ENCODE measurements at places on chromosomes 11 and 22. TPM values are rescaled to one million over a fixed set of nuclear protein-coding genes. Genes with fewer than 3 reads are reported as not detected.
A peak's percentile ranks its signal among the peaks of the same experiment; 100 is the strongest.

- no peak for DNase-seq
Measured at GRCh38 chr11:118200901-118201680, 23.7 kb downstream of the JAML start.

- DNase-seq: peak; percentile 94
Measured at GRCh38 chr22:30196141-30196879, 50.2 kb downstream of the LIF start.

The OR8D1 gene
- not detected for total RNA-seq

The MAJIN gene
- total RNA-seq: not detected
